Fibroblast of skin of scalp (primary cell): ENCODE measurements at places on chromosomes 2 and 18.

GRCh38 chr18:4720518-4720917, 265.4 kb upstream of the DLGAP1 start:
- DNase-seq = no peak

- no peak for DNase-seq
Observed at GRCh38 chr2:232516551-232516950, 3.6 kb upstream of the PRSS56 start.

DNA sequence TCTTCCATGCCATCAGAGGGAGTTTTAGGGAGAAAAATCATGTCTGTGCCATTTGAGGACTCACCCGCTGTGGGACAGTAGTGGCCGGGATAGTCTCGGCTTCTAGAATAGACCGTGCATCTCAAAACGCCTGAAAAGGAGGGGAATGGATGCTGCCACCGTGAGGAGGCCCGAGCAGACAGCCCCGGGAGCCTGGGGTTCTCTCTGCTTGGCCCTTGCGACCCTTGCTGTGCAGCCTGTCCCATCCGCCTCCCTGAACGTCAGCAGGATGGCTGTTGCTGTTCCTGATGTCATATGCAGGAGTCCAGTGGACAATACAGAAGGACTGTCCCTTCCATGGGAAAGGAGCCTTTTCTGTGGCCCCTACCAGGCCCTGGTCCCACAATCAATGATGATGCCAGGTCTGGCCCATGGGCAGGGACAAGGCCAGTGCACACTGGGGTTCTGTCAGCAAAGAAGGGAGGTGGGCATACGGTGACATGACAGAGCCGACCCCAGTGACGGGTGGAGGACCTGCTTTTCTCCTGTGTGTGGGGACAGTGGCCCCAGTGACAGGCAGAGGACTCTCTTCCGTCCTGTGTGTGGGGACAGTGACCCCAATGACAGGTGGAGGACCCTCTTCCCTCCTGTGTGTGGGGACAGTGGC, 58.8 kb downstream of the ACKR3 start:
- no peak for DNase-seq

DNA sequence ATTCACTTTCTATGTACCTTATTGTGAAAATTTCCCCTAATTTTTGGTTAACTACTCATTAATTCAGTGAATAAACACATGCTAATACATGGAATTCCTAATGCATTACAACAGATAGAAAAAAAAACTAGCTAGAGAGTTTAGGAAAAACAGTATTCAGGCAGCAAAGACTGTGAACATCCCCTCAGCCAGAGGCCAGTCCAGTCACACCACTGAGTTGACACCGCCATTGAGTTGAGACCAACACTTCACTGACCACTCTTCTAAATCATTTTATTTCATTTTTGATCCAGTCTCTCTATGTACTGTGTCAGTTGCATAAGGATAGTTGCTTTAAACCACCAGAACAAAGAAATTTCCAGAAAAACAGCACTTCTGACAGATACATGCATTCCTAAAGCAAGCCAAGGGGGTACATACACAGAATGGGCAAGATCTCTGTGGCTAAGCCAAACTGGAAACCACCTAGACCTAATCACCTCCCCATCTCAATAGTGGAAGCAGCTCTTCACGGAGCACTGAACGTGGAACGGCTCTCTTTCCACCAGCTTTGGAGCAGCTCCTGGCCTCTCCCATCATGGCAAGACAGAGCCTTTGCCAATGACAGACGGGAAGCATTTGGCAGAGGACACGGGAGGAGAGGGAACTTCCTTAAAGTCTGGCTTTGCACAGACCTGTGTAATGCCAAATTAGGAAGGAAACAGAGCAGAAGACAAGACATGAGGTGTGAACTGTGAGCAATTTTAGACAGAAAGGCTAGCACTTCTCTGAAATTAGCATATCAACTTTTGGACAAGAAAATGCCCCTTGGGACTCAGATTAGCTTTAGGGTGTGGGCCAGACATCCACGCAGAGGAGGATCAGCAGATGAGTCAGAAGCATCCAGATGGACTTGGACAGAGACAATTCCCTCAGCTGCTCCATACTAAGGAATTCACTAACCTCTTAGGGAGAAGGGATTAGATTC, 36.4 kb downstream of the CACNB4 start:
- DNase-seq = peak; percentile 95

GRCh38 chr2:102615620-102616436, 3.5 kb upstream of the SLC9A2 start:
- DNase-seq = peak; percentile 65

DNA sequence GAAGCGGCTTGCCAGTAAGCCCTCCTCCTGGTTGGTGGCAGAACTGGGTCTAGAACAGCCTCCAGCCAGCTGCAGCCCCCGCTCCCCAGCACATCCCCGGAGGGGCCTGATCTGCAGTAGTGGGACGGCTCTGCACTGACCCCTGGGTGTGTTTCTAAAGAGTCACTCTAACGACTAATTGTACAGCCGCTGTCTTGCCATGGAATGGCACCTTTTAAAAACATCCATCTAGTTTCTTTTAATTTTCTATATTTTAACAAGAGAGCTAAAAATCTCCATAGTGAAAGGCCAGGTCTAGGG, 82.0 kb downstream of the MTCL1 start:
- DNase-seq = no peak

DNA sequence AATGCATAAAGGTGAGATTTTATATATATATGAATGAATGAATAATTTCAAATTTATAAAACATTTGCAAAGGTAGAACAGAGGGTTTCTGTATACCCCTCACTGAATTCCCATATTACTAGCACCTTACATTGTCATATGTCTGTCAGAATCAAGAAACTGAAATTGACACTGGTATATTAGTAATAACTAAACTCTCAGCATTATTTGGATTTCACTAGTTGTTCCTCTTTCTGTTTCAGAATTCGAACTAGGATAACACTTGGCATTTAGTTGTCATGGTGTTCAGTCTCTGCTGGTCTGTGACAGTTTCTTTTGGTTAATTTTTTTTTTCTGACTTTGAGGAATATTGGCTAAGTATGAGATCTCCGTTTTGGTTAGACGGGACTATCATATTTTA, 275.9 kb downstream of the DCC start:
- no peak for DNase-seq

DNA sequence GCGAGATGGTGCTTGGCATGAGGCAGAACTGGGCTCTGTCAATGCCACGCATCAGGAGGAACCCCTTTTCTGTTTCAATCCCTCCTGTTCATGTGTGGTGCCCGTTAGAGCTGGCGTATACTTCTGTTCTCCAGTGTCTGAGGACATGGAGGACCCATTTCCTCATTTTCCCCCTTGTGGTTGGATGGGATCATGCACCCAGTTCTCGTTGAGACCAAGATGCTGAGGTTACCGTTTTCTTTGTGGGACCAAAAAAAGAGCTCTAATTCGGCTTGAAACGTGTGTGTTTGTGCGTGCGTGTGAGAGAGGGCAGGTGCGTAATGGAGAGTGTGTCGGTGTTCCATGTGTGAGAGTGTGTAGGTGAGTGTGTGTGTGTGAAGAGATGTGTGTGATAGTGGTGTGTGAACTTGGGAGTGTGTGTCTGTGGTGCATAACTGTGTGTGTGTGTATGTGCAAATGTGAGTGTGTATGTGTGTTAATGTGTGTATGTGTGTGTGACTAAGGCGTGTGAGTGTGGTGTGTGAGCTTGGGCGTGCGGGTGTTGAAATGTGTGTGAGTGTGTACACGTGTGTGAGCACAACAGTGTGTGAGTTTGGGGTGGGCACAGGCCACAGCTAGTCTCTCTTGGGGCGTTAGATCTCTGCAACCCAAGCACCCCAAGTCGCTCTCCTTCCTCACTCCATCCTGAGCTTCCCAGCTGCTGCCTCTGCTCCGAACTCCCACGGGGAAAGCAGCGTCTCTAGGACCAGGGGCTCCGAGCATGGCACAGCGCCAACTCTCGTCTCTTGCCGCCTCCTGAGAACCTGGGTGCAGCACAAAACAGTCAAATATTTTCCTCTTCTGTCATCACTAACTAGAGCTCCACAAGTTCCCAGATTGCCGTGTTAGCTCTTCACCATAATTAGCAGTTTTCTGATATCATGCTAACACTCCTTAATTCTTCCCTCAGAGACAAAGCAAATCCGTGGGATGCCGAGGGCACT, 75.8 kb downstream of the LONRF2 start:
- DNase-seq = peak; percentile 28

DNA sequence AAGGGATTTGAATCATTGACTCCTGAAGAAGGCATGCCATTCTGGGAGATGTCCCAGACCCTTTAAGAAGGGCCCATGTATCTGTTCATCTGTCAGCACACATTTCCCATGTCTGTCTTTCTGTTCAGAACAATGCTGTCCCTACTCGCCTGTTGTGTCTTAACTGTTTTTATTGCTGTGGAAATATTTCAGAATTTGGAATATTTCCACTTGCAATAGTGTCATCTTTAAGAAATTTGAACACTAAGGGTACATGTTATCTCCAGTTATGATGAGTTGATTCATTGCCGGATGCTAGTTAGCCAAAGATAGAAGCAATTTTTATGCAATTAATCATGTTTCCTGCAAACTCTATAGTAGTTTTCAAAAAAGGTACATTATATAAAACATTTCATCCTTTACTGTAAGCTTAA, 36.9 kb upstream of the NT5C1B start:
- DNase-seq = peak; percentile 91

DNA sequence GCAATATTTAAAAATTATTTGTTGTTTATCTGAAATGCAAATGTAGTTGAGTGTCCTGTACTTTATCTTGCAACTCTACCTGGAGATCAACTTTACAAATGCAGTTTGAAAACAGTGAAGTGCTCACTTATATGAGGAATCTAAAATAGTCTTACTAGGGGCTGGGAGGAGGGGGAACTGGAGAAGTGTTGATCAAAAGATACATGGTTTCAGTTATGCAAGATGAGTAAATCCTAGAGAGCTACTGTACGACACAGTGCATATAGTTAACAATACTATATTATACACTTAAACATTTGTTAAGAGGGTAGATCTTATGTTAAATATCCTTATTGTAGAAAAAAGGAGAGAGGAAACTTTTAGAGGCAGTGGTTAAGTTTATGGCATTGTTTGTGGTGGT, 241.9 kb downstream of the BCL11A start:
- no peak for DNase-seq
